ENCODE measurements at places on chromosomes 12 and 14.

- no peak for DNase-seq
Measured at GRCh38 chr12:91483471-91483985, 300.9 kb upstream of the DCN start.

GRCh38 chr12:101951002-101951670, 73.8 kb downstream of the DRAM1 start:
- peak; percentile 32 for DNase-seq

DNA sequence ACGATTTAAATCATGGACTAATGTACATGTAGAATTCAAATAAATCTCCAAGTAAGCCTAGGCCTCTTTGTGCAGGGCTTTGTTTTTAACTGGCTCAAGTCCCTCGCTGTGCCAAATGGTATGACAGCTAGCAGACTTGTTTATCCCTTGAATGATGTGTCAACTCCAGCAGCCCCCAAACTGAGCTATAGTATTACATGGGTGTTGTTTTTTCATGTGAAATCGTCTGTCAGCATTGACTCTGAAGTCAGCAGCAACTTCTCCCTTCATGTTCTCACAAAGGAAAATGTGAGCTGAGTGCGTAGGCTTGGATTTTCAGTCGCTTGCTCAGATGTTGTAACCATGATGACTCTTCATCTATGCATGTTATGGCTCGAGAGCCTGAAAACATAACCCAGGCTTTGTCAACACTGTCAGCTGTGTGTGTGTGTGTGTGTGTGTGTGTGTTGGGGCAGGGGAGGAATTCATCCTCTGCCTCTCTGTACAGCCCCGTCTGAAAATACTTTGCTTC, 73.3 kb downstream of the PTHLH start:
- no peak for DNase-seq

GRCh38 chr12:124381456-124382296, 86.8 kb downstream of the RFLNA start:
- no peak for DNase-seq

DNA sequence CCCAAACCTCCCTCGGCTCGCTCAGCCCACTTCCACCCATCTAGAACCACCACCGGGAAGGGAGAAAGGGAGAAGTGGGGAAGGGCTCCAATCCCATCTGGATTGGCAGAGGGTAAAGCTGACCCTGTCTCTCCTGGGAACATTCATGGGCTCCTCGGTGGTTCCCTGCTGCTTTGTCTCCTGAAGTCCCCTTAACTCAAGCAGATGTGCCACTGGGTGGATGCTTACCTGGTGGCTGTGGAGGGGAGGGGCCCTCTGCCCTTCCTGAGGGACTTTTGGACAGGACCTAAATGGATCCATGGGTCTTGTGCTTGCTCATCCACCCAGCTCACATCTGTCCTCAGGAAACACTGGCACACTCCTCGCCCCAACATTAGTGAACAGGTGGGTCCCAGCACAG, 2.2 kb upstream of the CDC42BPB start:
- no peak for DNase-seq

GRCh38 chr12:108340037-108340436, 926 bp upstream of the CMKLR1 start:
- no peak for DNase-seq

- no peak for DNase-seq
Measured at GRCh38 chr12:97595936-97596335, 133.3 kb downstream of the RMST start.

Data from T-helper 1 cell (primary cell).